Left lung (tissue), 14 donors: ENCODE measurements at places on chromosomes 1 and 21.

DNA sequence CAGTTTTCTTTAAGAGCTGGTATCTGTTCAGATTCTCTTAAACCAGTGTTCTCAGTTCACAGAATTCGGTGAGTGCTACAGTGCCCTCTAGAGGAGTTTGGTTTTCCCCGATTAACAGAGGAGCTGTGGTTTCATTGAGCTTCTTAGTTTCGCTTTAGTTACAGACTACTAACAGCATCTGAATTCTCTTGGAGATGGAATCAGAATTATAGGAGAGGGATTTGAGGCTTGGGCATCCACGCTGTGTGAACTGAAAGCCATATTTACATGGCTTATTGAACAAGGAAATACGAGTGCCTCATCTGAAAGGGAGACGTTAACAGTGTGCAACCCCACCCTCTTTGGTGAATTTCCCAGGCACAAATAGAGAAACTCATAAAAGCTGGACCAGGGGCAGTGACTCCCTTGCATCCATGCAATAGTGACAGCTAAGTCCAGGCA, 202.0 kb downstream of the USH2A start:
- peak; percentile 80 for DNase-seq

GRCh38 chr1:16147156-16147926, 8.5 kb downstream of the EPHA2 start:
- no peak for DNase-seq

GRCh38 chr1:243549108-243549507, 293.3 kb downstream of the SDCCAG8 start:
- no peak for DNase-seq

GRCh38 chr1:28087614-28088167, 719 bp downstream of the EYA3 start:
- no peak for DNase-seq

DNA sequence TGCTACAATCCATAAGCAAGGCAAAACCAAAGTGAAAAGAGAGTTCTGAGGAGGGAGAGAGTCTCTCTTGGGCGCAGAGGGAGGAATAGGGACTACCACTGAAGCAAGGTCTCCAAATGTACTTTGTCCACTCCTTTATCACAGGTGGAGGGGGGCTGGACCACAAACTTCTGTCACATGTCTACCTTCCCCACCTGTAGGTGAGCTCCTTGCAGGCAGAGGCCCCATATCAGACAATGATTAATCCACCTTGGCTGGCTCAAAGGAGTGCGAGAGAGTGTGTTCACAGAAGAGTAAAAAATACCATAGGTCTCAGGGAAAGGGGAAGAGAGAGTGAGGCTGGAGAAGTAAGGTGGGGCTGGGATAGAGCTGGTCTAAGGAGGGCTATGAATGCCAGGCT, 4.5 kb downstream of the BEND5 start:
- DNase-seq = no peak

- DNase-seq = no peak
Observed at GRCh38 chr1:1282998-1283397, 2.8 kb downstream of the SCNN1D start.

DNA sequence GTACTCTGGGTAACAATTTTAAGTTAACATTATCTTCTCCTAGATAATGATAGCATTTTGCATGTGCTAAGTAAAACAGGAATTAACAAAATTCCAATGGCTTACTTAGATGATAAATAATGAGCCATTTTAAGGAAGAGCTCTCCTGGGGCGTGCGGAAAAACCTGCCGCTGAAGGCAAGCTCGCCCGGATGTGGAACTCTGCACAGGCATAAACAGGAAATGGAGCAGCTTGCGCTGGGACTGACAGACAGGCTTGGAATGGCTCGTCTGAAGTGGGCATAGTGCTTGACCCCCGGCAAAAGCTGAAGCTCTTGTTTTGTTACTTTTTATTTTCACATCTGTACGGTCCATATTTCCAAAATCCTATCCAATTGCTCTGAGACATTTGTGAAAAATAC, 169.2 kb downstream of the ZNF281 start:
- no peak for DNase-seq

GRCh38 chr1:195415584-195415983, 1192.7 kb downstream of the KCNT2 start:
- no peak for DNase-seq

DNA sequence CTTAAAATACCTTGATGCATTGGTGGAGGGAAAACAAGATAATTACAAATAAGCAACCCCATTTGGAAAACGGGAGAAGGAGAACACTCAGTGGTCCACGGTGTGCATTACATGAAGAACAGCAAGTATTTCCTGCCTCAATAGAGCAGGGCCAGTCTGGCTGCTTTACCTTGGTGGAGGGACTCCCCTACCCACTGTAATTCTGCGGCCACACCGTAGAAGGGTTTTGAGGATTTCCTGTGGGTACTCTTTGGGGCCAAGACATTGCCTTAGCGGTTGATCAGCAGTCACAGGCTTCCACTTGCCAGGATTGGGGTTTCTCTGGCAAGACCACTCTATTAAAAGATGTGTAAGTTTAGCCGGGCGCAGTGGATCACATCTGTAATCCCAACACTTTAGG, 16.3 kb upstream of the TMEM54 start:
- DNase-seq = no peak

- no peak for DNase-seq
Observed at GRCh38 chr1:167088746-167089417, 1.3 kb downstream of the GPA33 start.

DNA sequence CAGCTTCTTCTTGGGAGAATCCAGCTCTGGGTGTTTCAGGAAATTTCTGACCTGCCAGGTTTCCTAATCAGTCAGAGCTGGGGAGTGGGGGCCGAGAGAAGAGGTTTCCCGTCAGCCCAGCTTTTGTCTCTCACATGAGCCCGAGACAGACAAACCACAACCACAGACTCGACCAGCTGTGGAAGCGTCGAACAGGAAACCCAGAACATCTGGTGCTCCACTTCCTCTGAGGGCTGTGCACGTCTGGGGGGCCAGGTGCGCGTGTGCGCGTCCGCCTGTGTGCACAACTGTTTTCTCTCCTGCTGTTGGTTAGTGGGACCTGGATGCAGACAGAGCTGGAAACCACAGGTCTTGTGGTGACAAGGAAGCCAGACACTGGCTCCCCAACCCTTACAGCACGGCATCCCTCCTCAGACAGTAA, 113.0 kb upstream of the SLC25A33 start:
- DNase-seq = no peak

- no peak for DNase-seq
Observed at GRCh38 chr1:117814856-117815797, 114.3 kb downstream of the GDAP2 start.

DNA sequence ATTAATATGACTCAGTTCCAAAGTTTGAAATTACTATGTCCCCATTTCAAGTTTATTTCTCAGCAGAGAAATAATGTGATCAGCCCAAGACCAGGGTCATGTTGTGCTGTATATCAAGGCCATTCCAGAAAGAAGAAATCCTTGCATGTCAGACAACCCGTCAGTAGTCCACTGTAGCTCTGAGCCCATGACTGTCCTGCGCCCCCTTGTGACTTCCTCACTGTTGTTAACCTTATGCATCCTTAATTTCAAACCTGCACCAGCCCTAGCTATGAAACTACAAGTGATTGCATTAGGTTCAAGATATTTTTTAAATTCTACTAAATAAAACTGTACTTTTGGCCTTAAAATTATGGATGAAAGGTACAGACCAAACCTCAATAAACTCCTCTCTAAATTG, 133.0 kb downstream of the LRRC7 start:
- no peak for DNase-seq

DNA sequence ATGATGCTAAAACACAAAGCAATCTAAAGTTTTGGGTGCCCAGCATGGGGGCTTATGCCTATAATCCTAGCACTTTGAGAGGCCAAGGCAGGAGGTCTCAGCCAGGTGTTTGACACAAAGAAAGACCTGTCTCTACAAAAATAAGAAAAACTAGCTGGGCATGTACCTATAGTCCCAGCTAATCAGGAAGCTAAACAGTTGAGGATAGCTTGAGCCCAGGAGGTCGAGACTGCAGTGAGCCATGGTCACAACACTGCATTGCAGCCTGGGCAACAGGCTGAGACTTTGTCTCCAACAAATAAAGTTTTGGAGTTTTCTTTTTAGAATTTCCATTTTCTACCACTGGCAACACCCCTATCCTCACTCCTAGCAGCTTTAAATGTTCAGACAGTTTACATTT, 55.1 kb upstream of the GUCA2A start:
- no peak for DNase-seq

DNA sequence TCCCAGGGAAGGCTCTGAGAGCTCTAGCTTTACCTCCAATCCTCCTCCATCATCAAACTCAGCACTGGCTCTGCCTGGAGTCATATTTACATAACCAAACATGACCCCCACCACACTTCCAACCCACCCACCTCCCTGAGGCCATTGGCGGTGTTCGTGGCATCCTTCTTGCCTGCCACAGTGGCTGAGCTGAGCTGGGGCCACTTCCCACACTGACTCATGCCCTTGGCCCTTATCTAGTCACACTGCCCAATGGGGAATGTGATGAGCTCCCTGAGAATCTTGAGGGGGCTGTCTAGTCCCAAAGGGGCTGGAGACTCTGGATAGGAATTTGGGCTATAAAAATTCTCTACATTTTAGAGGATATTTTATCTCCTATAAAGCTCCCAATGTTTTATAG, 230.9 kb upstream of the IRF2BP2 start:
- DNase-seq = no peak

- DNase-seq = no peak
Observed at GRCh38 chr1:83026745-83027144, 972.2 kb downstream of the TTLL7 start.

DNA sequence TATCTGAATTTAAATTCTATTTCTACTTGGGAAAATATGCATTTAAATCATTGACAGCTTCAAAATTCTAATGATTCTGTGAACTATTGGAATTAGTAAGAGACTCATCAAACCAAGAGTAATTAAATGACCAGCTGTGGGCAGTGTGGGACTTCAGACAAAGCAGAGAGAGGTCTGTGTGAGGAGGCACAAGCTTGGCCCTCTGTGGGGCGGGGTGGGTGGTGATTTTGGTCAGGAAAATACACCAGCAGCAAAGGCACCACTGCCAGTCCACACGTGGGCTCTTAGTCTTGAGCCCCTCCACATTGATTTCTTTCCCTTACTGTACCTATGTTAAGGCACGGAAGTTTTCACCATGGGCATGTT, 39.2 kb upstream of the RAB4A start:
- no peak for DNase-seq

- no peak for DNase-seq
Observed at GRCh38 chr1:222844411-222844779, 29.6 kb downstream of the DISP1 start.

- DNase-seq = no peak
Observed at GRCh38 chr1:181485287-181486097, 2.2 kb downstream of the CACNA1E start.

DNA sequence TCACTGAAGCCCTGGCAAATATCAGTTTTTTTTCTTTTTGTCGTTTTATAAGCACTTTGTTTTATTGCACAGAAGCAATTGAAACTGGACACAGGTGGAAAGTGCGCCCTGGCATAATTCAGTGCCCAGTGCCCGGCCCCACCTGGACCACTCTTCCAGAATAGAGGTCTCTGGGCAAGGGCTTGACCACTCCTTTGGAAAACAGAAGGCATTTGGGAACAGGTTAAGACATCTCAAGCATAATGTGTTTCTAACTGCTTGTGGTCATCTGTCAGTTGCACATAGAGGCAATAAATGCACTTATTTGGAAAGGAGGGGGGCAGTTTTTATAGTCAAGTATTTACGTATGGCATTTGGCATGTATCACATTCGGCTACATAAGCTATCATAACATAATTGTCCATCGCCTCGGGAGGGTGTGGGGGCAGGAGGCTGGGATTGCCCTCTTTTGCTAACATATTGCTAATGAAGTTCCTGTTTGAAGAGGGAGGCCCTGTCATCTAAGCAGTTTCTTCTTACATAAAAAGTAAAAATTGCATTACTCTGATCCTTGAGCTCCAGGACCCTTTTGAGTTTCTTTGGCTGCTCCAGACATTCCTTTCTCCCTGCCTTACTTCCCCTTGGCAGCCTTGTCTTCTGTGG, 14.7 kb upstream of the CD2 start:
- no peak for DNase-seq

DNA sequence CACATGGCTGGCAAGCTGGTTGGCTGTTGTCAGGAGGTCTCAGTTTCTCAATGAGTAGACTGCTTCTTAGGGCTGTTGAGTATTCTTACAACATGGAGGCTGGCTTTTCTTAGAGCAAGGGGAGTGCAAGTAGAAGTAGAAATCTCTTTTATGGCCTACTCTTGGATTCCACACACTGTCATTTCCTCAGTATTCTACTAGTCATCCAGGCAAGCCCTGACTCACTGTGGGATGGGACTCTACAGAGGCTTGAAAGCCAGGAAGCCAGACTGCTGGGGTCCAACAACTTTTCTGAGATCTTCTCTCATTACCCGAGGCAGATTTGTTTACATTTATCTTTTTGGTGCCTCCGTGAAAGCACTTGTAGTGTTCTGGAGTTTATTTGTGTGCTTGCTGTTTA, 196.2 kb upstream of the APP start:
- no peak for DNase-seq

DNA sequence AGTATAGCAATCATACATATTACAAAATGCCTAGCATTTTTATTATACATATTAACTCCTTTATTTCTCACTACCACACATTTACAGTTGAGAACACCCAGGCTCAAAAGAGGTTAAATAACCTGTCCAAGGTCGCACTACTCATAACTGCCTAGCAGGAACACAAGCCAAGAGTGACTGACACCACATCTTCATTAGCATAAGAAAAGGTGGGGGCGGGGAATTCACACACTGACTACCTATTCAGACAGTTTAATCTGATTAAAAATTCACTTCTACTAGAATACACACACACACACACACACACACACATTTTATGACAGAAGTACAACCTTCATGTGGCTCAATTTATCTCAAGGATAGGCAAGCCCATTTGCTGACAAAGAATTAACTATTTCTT, 77.8 kb upstream of the CACHD1 start:
- DNase-seq = no peak

- DNase-seq = no peak
Observed at GRCh38 chr1:40075266-40075665, 21.8 kb downstream of the PPT1 start.

DNA sequence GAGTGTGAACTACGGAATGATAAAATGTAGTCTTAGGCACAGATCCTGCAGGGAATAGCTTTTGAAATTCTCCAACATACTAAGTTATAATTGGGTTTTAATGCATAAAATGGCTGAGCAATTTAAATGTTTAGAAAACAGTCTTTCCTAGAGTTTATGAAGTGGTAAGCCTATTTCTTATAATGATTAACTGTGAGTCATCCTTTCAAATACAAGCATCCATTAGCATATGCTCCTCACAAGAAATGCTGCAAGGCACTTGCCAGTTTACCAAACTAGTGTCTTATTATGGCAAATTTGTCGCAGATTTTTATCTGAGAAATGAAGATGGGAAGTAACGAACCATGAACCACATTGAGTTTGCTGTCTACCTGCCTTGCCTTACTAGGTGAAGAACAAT, 101.3 kb upstream of the ESRRG start:
- DNase-seq = no peak

- no peak for DNase-seq
Observed at GRCh38 chr1:54053745-54054437, 483 bp downstream of the TCEANC2 start.

- no peak for DNase-seq
Observed at GRCh38 chr1:31880957-31881687, 57.0 kb downstream of the PTP4A2 start.
